ENCODE measurements at places on chromosomes 4 and X.
A peak's percentile ranks its signal among the peaks of the same experiment; 100 is the strongest.

- DNase-seq: no peak
These were observed 14.6 kb downstream of the PFKFB1 start for GRCh38 chrX:54979432-54979831.

- peak; percentile 31 for DNase-seq
These were observed 1417.3 kb downstream of the STIM2 start for GRCh38 chr4:28277931-28278330.

DNA sequence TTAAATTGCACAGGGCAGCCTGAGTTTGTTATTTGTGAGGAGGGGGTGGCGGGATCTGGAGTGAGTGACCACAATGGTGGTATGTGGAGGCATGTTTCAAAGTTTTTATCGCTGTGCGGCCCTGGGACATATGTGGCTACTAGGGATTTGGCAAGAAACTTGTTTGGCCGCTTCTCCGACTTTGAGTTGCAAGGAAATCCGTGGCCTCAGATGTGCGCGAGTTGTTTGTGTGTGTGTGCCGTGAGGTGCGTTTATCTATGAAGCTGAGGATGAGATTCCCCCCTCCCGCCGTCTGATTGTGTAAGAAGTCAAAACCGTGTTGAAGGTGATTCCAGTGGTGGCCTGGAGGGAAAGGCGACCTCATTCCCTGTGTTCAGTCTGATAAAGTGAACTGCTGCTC lies 1.4 kb downstream of the JADE3 start:
- DNase-seq: peak; percentile 40

DNA sequence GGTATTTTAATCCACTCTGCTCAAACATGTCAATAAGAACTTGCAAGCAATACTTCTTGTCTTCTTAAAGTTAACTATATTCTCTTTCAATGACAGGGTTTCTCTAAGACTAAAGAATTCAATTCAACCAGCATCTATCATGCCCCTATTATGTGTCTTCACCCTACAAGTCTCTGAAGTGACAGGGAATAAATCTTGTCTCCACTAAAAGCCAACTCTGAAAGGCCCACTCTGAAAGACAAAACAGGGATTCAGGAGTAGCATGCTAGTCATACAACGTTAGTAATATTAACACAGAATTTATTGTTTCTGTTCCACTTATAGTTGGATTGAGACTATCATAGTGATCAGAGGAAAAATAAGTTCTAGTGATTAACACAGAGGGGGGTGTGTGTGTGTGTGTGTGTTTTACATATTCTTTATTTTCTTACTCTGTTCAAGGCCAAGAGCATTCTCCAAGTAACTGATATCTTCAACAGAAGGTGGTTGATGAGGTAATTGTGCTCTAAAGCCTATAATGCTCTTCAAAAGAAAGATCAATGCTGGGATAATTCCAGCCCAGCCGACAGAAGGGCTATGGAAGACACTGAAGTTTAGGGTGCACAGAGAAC lies 122.4 kb upstream of the DCLK2 start:
- DNase-seq: no peak

DNA sequence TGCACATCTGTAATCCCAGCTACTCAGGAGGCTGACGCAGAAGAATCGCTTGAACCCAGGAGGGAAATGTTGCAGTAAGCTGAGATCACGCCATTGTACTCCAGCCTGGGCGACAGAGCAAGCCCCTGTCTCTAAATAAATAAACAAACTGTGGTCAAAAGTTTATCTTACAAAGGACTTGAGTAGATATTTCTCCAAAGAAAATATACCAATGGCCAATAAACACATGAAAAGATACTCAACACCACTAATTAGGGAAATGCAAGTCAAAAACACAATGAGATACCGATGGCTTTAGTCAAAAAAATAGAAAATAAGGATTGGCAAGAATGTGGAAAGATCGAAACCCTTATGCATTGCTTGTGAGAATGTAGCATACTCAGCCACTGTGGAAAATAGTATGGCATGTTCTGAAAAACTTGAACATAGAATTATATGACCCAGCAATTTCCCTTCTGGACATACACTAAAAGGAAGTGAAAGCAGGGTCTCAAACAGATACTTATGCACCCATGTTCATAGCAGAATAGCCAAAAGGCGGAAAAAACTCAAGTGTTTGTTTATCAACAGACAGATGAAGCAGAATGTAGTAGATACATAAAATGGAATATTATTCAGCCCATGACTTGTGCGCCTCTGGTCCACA lies 2.0 kb upstream of the CFAP97 start:
- no peak for DNase-seq

DNA sequence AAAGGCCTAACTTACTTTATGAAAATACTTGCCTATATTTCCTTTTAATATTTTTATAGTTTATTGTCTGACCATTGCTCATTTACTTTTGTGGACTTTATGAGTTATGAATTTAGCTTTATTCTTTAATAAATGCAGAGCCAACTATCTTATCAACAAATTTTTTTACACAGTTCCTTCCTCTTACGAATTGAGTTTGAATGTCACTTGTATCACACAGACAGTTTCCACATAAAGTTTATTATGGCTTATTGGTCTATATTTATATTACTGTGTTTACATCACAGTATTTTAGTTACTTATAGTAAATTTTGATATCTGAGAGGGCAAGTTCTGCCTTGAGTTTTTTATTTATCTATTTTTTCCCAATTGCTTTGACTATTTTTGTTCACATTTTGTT lies 450.6 kb downstream of the C4orf33 start:
- DNase-seq: no peak

DNA sequence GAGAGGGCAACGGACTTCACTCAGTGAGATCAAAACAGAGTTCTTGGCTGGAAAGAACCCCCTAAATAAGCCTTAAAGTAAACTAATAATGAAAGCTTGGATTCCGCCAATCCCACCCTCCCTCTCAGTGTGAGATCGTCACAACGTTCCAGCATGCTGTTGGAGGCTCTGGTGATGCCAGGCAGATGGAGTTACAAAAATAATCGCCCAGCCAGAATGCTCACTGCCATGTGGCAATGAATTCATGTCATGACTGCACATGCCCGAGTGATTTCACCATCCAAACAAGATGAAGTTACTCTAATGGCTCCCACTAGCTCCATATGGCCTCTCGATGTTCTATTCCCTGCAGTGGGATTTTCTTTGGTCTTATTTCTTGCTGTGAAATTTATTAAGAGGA lies 248.0 kb downstream of the SPATA18 start:
- DNase-seq: no peak

GRCh38 chrX:84909151-84909550 lies 94.5 kb upstream of the APOOL start:
- no peak for DNase-seq

- DNase-seq: no peak
These were observed 53.8 kb upstream of the ABCG2 start for GRCh38 chr4:88212253-88212561.

DNA sequence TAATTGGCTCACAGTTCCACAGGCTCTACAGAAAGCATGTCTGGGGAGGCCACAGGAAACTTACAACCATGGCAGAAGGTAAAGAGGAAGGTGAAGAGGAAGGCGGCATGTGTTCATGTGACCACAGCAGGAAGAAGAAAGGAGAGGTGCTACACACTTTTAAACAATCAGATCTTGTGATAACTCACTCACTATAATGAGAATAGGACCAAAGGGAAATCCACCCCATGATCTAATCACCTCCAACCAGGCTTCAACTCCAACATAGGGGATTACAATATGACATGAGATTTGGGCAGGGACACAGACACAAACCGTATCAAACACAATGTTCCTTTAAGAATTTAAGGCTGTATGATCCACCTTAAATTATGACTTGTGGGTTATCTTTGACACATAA lies 10.5 kb upstream of the PGM2 start:
- DNase-seq: no peak

GRCh38 chr4:124934916-124935315 lies 222.4 kb upstream of the ANKRD50 start:
- DNase-seq: no peak

- peak; percentile 58 for DNase-seq
These were observed 1306.6 kb upstream of the PABPC4L start for GRCh38 chr4:135508006-135508714.

DNA sequence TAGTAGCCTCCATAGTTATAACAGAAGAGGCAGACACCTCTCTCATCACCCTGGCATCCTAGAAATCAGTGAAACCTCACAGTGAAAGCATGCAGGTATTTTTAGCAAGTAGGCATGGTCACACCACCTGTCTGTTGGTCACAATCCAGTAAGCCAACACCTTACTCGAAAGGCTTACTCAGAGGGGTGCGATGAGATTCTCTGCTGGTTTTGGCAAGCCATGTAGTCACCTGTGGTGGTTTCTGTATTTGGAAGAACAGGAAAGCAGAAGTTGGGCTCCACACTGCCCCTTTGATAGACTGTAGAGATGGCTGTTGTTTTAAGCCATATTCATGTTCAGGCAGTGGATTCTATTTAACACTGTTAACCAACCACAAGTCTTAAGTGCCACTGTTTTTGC lies 134.7 kb downstream of the DCLK2 start:
- no peak for DNase-seq

DNA sequence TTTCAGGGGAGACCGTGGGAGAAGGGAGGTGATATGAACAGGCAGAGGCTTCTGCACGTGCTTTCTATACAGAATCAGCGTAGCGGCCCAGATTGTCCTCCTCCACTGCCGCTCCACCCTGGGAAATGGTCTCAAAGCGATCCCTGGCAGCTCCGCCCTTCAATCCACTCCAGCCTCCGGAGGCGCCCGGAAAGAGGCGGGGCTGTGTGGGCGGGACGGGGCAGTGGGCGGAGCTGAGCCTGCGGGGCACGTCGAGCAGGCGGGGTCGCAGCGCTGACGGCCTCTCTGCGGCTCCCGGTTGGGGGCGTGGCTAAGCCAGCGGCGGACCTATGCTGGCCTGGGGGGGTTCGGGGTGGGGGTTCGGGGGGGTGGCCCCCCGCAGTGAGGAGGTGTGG lies 210 bp upstream of the SMIM10L2A start:
- peak; percentile 68 for DNase-seq

DNA sequence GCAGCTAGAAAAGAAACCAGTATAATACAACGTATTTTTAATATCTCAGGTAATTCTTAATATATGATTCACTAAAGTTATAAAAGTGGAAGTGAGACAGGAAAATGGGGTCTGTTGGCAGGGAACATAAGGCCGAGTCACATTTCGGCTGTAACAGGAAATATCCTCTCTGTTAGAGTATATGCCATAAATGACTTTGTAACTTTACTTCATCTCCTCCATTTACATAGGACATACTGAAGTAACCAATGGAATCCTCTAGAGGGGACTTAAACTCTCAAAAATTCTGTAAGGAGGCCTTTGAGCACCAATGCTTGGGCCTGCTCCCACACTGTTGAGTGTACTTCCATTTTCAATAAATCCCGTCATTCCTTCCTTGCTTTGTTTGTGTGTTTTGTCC lies 71.3 kb downstream of the ANKRD17 start:
- peak; percentile 25 for DNase-seq

GRCh38 chrX:70527053-70527452 lies 82.4 kb downstream of the DLG3 start:
- DNase-seq: no peak

DNA sequence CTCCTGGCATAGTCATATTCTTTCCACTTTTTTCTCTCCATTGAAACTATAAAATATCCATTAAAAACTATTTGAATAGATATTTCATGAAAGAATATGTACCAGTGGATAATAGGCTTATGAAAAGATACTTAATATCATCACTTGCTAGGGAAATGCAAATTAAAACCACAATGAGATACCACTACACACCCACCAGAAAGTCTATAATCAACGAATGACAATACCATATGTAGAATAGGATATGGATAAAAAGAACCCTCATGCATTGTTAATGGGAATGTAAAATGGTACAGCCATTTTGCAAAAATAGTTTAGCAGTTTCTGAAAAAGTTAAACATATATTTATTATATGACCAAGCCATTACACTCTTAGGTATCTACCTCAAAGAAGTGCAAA lies 218.7 kb upstream of the GPC4 start:
- DNase-seq: no peak

DNA sequence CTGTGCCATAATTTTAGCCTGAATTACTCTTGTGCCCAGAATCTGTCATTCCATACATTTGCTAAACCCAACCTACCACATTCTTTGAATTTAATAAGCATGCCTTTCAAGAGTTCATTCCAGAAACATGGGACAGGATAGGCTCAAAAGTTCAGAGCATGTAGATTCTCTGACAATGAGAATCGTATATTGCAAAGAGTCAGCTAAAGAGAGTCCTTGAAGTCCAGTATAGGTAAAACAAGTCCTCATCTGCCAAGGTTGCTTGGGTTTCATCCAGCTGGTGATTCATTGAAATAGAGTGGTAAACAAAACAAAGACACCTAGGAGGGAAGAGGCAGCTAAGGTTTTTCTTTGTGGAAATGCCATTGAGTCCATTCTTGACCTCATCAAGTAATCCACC lies 249.3 kb upstream of the DIPK2B start:
- DNase-seq: peak; percentile 52

DNA sequence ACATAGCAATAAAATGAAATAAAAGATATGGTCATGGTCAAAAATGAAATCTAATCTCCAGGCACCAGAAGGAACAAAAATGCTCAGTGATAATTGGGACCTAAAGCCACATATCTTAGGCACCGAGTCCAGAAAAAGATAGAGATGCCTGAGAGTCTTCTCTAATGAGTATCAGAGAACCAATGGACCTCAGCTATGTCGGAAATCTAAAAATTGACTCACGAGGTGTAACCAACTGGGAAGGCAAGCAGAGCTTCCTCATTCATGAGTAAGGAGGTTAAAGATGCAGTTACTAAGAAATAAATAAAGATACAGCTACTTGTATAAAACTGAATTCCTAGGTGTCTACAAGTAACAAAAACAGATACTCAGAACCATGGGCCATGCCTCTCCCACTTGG lies 72.1 kb downstream of the KLHL34 start:
- peak; percentile 61 for DNase-seq

DNA sequence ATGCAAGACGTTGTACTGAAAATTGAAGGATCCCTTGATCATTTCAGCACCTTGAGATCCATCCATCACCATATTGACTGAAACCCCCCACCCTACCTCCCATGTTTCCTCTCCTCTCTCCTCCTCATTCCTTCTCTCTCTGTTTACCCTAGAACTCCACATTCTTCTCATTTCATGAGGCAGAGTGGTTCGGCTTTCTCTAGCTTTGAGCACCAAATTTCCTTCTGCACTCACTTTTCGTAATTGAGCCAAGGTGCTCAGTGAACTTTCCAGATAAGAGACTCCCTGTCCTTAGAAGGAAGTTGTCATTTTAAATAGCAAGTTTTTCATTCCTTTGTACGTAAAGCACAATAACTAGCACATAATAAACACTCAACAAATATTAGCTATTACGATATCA lies 108.3 kb upstream of the SLC34A2 start:
- DNase-seq: no peak

GRCh38 chr4:84498203-84498934 lies 723 bp downstream of the NKX6-1 start:
- DNase-seq: peak; percentile 47

- DNase-seq: peak; percentile 94
These were observed 36.3 kb upstream of the MYOZ2 start for GRCh38 chr4:119099227-119099810.

DNA sequence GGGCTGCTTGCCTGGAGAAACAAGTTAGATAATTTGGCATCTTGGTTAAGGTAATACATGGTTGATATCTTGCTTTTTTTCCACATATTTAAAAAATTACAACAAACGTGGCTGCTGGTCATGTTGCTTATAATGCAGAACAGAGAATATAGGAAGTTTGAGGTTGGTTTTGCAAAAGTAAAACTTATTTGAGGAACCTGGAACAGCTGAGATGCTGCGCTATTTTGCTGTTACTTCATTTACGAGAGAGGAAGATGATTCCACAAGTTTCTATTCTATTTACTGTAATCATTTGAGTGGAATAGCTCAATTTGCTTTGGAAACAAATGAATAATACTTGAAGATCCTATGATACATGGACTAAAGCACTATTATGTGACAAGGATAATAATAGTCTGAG lies 118.9 kb downstream of the TMA16 start:
- DNase-seq: no peak

GRCh38 chr4:62806816-62807215 lies 1602.4 kb downstream of the TECRL start:
- DNase-seq: no peak
